ENCODE measurements at places on chromosomes 1 and 21.

GRCh38 chr1:51414811-51415210 is 84.4 kb upstream of the TTC39A start:
- DNase-seq, result no peak

GRCh38 chr1:20353836-20354235 is 63.2 kb downstream of the VWA5B1 start:
- DNase-seq, result no peak

GRCh38 chr1:152141971-152142584 is 16.9 kb downstream of the RPTN start:
- peak; percentile 11 for DNase-seq

DNA sequence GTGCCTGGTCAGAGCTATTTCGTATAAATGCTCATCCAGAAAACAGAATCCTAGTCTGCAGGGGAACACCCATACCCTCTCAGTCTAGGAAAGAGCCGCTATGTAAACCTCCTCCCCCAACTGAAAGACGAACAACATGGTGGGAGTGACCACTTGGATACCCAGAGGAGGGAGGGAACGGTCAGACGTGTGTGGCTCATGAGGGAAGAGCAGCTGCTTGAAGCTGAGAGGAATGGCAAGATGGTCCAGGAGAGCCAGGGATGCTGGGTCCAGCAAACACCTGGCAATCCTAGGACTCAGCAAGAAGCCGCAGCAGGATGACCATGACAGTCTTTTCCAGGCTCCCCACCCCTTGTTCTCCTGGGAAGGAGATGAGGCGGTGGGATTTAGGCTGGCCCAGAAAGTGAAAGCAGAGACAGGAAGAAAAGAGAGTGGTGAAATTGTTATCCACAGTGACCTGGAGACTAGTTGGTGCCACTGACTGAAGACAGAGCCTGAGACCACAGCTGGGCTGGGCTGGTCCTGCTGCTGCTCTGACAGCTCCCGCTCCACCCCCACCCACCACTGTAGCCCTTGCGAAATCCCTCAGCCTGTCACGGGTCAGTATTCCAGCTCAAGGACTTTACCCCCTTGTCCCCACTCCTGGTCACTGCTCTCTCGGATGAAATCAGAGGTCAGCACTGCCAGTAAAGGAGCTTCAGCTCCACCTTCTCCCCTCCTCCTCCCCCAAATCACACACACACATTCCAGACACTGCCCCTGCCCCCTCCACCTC is 3.6 kb downstream of the CERS2 start:
- no peak for DNase-seq

GRCh38 chr1:17610085-17610484 is 70.6 kb downstream of the ARHGEF10L start:
- no peak for DNase-seq

DNA sequence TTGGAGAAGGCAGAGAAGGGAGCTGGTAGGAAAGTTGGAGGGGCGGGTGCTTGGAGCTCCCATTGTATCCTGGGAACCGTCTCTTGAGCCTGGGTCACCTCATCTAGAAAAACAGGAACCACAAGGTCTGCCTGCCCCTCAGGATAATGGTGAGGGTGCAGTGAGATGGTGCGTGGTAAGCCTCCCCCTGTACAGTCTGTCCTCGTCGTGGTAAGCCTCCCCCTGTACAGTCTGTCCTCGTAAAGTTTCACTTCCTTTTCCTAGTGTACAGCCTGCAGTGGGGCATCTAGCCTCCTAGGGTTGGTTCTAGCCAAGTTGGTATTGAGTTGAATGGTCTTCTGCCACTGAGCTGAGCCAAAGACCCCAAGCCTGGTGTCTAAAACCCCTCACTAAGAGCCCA is 66.5 kb upstream of the IGSF21 start:
- no peak for DNase-seq

- no peak for DNase-seq
These were observed 14.3 kb upstream of the SKI start for GRCh38 chr1:2213576-2214505.

DNA sequence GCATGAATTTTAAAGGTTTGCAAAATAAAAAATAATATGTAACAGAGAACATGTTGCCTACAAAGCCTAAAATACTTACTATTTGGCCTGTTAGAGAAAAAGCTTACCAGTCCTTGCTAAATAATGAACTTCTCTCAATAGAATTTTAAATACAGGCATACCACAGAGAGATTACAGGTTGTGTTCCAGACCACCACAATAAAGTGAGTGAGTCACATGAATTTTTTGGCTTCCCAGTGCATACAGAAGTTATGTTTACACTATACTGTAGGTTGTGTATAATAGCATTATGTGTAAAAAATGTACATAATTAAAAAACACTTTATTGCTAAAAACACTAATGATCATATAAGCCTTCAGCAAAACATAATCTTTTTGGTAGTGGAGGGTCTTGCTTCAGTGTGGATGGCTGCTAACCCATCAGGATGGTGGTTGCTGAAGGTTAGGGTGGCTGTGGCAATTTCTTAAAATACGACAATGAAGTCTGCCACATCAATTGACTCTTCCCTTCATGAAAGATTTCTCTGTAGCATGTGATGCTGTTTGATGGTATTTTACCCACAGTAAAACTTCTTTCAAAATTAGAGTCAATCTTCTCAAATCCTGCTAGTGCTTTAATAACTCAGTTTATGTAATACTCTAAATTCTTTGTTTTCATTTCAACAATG is 48.6 kb downstream of the SCYL3 start:
- no peak for DNase-seq

DNA sequence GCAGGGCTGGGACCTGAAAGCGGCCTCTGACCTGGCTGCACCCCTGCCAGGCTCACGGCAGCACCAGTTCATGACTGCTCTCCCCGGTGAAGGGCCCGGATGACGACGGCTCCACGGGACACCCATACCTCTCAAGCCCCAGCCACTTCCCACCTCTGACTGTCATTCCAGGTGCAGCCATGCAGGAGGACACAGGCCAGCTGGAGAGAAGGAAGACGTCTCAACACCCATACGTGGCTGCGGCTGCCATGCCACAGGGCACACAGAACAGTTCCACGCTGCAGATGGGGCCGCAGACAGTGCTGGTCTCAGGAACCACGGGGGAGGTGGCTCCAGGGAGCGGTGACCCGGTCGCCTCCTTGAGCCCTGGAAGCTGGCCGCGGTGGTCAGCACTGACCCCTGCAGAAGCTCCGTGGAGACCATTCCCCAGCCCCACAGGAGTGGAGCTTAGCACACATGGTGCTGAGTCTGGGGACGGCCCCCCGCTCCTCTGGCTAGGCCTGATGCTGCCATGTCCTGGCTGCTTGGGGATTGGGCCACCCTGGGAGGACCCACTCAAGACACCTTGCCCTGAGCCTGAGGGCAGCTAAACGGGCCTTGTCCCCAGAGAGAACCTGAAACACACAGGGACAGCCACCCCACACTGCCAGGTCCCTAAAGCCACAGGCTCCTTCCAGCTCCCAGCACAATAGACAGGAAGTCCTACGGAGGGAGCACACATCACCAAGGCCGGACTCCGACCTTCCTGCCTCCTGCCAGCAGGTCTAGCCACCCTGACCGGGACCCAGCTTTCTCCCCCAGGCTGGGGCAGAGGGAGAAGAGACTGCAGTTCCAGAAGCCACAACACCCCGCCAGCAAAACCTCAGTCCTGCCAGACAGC is 8.6 kb downstream of the WNT9A start:
- DNase-seq, result no peak

DNA sequence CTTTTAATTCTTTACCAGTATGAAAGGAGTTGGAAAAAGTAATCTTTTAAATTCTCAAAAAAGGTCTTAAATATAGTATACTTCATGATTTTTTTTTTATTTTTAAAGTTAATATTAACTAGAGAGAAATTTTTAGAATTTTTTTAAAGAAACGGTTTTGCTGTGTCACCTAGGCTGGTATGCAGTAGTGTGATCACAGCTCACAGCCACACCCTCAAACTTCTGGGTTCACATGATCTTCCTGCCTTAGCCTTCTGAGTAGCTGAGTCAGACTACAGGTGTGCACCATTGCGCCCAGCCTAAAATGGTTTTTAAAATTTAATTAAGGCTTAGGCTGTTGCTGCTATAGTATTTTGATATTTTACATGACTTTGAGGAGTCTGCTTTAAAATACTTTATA is 52.4 kb downstream of the TLCD4 start:
- no peak for DNase-seq

All from CD4-positive, alpha-beta T cell treated with Interleukin-10 for 1 hour (primary cell).